T-helper 17 cell (primary cell): ENCODE measurements at places on chromosomes 2 and 18. TPM values are rescaled to one million over a fixed set of nuclear protein-coding genes. Genes with fewer than 3 reads are reported as not detected.
A peak's percentile ranks its signal among the peaks of the same experiment; 100 is the strongest.

The ELOA2 gene
- total RNA-seq, result not detected

The PCARE gene
- total RNA-seq, result not detected

The MRPS9 gene
- total RNA-seq, result 11.8 TPM

The PARD6G gene
- total RNA-seq, result 3.5 TPM

The IL1RL1 gene
- 0.99 TPM for total RNA-seq

The CHRNA1 gene
- 0.94 TPM for total RNA-seq

The CNDP1 gene
- 0.23 TPM for total RNA-seq

The REEP1 gene
- total RNA-seq, result 2.2 TPM

GRCh38 chr2:20190170-20190569 is 34.8 kb downstream of the SDC1 start:
- H3K36me3 ChIP-seq, result no peaks in the 10 kb centered on the region
- H3K4me1 ChIP-seq, result peaks cover 4% of the 10 kb centered on the region
- no peak overlapping the region for H3K4me3 ChIP-seq

GRCh38 chr2:162401871-162402270 is 57.9 kb downstream of the GCA start:
- no peak overlapping the region for H3K4me3 ChIP-seq
- no peaks in the 10 kb centered on the region for H3K4me1 ChIP-seq
- H3K27me3 ChIP-seq, result peaks cover 40% of the 10 kb centered on the region

DNA sequence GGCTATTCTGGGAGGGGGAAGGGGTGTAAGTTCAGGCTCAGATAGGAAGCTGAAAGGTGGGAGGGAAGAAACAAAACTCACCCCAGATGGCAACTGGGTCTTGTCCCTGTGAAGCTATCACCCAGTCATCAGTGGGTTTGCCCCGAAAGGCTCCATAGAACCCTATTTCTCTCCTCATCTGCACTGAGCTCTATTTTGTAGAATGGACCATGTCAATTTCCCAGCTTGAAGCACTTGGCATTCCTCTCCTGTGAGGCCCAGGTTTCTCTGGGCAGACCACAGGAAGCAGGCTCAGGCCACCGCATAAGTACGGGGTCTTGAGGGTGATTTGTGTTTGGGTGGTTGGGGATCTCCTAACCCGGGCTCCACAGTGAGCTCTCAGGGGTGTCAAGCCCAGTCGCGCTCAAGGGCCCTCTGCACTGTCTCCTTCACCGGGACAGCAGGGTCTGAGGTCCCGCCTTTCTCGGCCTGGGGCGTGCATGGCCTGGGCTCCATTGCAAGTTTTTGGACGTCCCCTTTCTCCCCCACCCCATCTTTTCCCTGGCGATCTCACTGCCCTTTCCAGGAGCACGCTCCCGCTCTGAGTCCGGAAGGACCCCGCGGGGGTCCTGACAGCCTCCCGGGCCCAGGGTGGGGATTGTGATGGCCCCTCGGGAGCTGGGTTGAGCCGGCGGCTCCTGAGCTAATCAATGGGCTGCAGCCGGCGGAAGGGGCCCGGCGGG is 27.3 kb upstream of the NOTO start:
- H3K27ac ChIP-seq, result no peak overlapping the region
- DNase-seq, result no peak
- peaks cover 26% of the 10 kb centered on the region for H3K27me3 ChIP-seq
- peaks cover 19% of the 10 kb centered on the region for H3K4me1 ChIP-seq
- H3K4me3 ChIP-seq, result peak overlapping the region; percentile 74

GRCh38 chr2:98757904-98758421 is 27.0 kb upstream of the MGAT4A start:
- H3K4me3 ChIP-seq, result peak overlapping the region; percentile 91
- no peaks in the 10 kb centered on the region for H3K27me3 ChIP-seq
- H3K36me3 ChIP-seq, result no peaks in the 10 kb centered on the region
- DNase-seq, result peak; percentile 49
- peaks cover 52% of the 10 kb centered on the region for H3K4me1 ChIP-seq

DNA sequence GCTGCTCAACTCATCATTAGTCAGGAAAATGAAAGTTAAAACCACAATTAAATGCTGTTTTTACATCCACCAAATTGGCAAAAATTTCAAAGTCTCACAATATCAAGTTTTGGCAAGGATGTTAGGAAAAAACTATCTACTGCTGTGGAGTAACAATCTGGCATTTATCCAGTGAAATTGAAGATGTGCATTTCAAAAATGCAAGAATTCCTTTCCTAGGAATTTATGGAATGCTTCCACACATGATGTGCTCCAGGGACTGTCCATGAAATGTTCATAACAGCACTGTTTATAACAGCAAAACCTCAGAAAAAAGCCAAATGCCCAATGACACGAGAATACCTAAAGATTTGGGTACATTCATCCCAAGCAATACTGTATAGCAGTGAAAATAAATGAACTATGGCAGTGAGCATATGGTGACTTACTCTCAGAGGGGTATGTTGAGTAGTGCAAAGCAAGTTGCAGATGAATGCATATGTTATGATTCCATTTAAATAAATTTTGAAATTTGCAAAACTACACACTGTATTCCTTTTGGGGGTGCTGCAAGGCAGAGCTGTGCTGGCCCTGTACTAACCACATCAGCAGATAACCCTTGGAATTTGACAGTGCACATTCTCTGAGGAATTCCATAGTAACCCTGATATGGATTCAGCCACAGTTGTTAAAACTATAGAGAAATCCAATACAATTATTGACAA is 41.3 kb upstream of the GYPC start:
- no peaks in the 10 kb centered on the region for H3K4me1 ChIP-seq
- H3K4me3 ChIP-seq, result no peak overlapping the region
- DNase-seq, result no peak
- H3K27ac ChIP-seq, result no peak overlapping the region

GRCh38 chr2:113698892-113699447 is 57.5 kb downstream of the SLC35F5 start:
- H3K4me3 ChIP-seq, result peak overlapping the region; percentile 55
- H3K27ac ChIP-seq, result no peak overlapping the region
- H3K27me3 ChIP-seq, result no peaks in the 10 kb centered on the region
- no peak for DNase-seq

GRCh38 chr2:129800686-129801085 is 178.8 kb upstream of the RAB6C start:
- DNase-seq, result no peak
- H3K4me1 ChIP-seq, result no peaks in the 10 kb centered on the region
- H3K27me3 ChIP-seq, result peaks cover 39% of the 10 kb centered on the region
- H3K4me3 ChIP-seq, result no peak overlapping the region
- H3K27ac ChIP-seq, result no peak overlapping the region
- H3K36me3 ChIP-seq, result no peaks in the 10 kb centered on the region

DNA sequence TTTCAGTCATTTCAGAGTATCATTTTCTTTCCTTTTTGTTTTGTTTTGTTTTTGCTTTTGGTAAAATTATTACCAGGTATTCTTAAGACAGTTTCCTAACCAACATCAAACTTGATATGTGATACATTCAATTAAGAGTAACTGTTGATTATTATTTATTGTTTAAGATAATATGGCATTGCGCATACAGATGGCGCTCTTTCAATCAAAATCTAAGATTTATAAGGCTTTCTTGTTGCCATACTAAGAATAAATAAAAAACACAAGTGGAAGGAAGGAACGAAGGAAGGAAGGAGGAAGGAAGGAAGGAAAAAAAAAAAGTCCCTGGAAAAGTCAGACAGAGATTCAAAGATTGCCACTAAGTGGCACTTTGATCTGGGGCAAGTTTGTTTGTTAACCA is 1308.7 kb upstream of the FAM98A start:
- no peak for DNase-seq
- no peaks in the 10 kb centered on the region for H3K36me3 ChIP-seq
- H3K27me3 ChIP-seq, result no peaks in the 10 kb centered on the region
- H3K4me1 ChIP-seq, result no peaks in the 10 kb centered on the region
- no peak overlapping the region for H3K27ac ChIP-seq

GRCh38 chr2:40096360-40096759 is 317.3 kb upstream of the THUMPD2 start:
- H3K27ac ChIP-seq, result no peak overlapping the region
- DNase-seq, result no peak
- H3K4me1 ChIP-seq, result no peaks in the 10 kb centered on the region
- no peaks in the 10 kb centered on the region for H3K36me3 ChIP-seq

GRCh38 chr2:193124815-193125214 is 930.1 kb upstream of the TMEFF2 start:
- H3K27ac ChIP-seq, result no peak overlapping the region
- no peak overlapping the region for H3K4me3 ChIP-seq
- DNase-seq, result no peak
- H3K27me3 ChIP-seq, result no peaks in the 10 kb centered on the region
- H3K36me3 ChIP-seq, result no peaks in the 10 kb centered on the region
- H3K4me1 ChIP-seq, result no peaks in the 10 kb centered on the region

DNA sequence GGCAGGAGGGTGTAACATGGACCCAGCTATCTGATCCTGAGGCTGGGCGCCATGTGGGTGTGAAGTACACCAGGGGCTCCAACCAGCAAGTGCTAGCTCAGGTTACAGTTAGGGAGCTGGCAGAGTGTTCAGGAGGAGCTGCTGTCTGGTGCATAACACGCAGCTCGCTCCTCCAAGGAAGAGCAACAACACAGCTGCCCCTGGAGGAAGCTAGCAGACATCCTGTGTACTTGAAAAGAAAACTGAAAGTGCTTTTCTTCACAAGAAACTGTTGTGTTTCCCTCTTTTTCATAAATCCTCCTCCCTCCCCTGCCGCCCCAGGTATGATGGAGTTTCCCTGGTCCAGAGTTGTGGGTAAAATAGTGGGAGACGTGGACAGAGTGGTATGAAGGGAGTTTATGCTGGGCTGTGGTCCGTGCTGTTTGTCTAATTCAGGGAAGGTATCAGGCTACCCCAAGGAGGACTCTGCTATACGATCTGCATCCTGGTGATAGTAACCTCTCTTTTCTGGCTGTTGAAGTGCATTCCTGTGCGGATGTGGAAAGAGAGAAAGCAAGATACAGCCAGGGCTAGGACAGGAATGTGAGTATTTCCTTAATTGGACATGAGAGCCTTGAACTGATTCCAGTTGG is 6.1 kb upstream of the LBH start:
- DNase-seq, result no peak
- no peaks in the 10 kb centered on the region for H3K36me3 ChIP-seq
- H3K4me1 ChIP-seq, result peaks cover 58% of the 10 kb centered on the region
- no peaks in the 10 kb centered on the region for H3K27me3 ChIP-seq
- peak overlapping the region; percentile 99 for H3K27ac ChIP-seq
